ENCODE measurements at places on chromosomes 7 and 10.

DNA sequence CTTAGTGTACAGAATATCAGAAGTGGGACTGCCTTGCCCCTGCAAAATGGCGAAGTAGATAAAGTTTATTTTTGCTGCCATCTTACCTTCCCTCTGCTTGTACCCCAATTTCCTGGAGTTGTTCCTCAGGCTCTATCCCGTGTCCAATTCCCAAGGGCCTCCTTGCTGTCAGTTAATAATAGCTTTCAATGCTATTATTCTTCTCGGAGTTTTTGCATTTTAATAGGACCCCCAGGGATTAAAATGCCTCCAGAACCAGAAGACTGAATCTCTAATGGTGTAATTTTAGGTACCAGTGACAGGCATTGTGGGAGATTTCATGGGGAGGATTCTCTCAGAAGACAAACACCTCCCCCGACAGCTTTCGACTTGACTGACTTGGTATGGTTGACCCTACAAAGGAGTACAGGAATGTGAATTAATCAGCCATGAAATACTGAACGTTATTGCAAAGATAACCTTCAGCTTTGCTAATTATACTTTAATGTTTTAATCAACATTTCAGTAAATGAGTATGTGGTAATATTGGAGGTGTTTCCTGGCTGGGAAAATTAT, 75.2 kb downstream of the ZNF22 start:
- no peak for DNase-seq

GRCh38 chr7:112089551-112089950, 116.6 kb downstream of the DOCK4 start:
- no peak for DNase-seq

GRCh38 chr7:12737373-12737772, 49.9 kb downstream of the ARL4A start:
- no peak for DNase-seq

GRCh38 chr7:47452295-47452694, 129.6 kb downstream of the TNS3 start:
- DNase-seq: peak; percentile 30

DNA sequence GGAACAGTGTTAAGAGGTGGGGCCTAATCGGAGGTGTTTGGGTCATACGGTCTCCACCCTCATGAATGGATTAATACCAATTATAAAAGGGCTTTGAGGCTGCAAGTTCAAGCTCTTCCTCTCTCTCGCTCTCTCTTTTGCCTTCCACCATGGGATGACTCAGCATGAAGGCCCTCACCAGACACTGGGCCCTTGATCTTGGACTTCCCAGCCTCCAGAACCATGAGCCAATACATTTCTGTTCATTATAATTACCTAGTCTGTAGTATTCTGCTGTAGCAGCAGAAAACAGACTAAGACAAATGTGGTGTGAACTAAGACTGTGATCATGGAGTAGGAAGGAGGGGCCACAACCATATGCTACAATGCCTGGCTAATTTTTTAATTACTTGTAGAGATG, 7.7 kb downstream of the AIFM2 start:
- no peak for DNase-seq

- DNase-seq: peak; percentile 99
Observed at GRCh38 chr10:124646483-124647352, 97.5 kb downstream of the FAM53B start.

GRCh38 chr7:109282726-109283125, 713.1 kb downstream of the DNAJB9 start:
- DNase-seq: no peak

- peak; percentile 90 for DNase-seq
Observed at GRCh38 chr10:87675396-87676376, 16.0 kb downstream of the PAPSS2 start.

DNA sequence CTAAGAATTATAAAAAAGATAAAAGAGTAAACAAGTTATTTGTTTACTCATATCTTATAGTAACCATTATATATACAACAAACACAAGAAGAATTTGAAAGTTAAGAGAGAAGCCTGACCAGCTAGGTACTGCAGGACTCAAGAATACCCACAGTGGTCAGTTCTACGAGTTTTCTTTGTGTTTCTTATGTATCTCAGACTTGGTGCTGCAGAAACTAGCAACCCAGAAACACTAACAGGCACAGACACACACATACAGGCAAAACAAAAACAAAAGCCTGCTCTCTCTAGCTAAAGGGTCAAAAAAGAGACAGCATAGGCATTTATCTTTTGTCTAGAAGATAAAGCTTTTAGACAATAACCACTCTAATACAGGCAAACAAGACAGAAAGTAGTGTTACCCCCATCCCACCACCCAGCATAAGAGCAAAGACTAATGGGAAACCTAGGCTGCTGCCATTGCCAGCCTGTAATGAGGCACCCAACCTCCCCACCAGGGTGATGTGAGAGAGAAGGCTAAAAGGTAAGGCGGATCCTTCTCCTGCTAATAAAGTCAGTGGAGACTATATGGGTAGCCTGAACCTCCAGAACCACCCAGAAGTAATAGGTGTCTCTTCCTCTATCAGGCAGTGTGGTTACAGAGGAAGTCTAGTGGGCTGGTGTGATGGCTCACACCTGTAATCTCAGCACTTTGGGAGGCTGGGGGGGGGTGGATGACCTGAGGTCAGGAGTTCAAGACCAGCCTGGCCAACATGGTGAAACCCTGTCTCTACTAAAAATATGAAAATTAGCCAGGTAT, 113.9 kb downstream of the DNAJC1 start:
- DNase-seq: no peak

DNA sequence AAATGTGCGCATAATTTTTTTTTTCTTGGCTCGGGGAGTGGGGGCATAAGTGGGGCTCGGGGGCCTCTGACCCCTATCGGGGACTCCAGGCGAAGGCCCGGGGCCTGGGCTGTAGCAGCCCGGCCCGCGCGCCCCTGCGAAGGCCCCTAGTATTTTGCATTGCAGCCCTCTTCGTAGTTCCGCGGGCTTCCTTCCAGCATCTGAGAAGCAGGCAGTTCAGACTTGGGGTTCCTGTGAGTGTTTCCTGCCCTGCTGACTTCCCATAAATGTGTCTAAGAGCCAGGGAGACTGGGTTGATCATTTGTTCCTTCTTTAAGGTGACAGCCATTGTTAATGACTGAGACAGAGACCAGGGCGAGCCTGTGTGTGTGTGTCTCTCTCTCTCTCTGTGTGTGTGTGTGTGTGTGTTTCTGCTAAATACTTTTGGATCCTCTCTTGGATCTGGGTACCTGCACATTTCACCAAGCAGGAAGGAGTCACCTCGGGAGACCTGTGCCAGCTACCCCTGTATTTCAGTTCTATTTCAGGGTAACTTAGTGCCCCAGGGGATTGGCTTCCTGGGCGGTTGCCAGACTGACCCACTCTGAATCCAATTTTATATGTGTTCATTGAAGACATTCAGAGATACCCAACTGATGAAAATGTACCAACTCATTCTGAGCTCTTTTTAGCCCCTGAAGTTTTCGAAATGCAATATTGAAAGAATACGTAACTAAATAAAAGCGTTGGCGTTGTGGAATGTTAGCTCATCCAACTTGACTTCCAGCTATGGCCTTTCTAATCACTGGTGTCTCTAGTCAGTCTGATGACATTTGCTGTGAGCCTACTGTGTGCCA, 805 bp downstream of the MSRB2 start:
- DNase-seq: peak; percentile 51

GRCh38 chr7:19491821-19492452, 216.9 kb downstream of the POLR1F start:
- DNase-seq: peak; percentile 62

DNA sequence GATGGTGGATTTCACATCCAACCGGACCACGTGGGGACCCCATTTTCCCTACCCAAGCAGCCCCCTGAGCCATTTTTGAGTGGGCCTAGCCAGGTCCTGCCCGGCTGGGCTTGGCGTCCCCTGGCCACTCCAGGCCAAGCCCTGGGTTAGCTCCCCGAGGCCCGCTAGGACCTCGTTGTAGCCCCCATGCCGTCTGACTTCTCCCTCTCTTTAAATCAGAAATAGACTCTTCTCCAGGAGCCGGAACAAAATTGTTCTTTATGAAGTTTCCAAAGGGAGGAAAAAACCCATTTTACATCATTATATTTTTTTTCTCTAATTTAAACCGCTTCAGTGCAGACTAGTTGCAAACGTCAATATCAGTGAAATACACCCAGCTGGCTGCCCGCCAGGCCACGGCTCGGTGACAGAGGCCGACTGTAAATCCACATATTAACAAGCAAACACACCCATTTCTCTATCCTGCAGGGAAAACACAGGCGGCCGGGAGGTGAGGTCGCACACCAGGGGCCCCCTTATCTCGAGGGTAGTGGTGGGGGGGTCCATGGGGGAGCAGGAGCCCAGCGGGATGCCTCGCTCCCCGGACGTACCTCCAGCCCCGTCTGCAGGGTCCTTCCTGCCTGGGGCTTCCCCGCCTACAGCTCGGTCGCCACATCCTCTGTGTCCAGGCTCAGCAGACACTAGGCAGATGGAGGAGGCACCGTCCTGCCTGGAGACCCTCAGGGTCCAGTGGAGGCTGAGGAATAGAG, 72.7 kb downstream of the ELFN1 start:
- no peak for DNase-seq

DNA sequence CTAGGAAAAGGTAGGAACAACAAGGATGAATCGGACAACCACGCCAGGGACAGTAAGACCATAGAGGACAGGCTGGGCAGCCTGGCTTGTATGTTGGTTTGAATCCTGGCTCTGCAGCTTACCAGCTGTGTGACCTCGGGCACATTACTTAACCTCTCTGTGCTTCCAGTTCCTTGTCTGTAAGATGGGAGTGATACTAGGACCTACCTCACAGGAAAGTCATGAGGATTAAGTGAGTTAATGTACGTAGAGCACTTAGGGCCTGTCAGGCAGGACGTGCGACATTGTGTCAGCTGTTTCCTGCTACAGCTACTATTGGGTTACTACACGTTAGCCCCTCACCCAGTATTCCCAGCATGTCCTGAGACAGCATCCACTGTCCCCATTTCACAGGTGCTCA, 32.1 kb downstream of the PLAC9 start:
- no peak for DNase-seq

- DNase-seq: no peak
Observed at GRCh38 chr7:107994421-107995030, 8.4 kb downstream of the LAMB1 start.

- DNase-seq: peak; percentile 27
Observed at GRCh38 chr7:81777697-81778096, 7.8 kb upstream of the HGF start.

DNA sequence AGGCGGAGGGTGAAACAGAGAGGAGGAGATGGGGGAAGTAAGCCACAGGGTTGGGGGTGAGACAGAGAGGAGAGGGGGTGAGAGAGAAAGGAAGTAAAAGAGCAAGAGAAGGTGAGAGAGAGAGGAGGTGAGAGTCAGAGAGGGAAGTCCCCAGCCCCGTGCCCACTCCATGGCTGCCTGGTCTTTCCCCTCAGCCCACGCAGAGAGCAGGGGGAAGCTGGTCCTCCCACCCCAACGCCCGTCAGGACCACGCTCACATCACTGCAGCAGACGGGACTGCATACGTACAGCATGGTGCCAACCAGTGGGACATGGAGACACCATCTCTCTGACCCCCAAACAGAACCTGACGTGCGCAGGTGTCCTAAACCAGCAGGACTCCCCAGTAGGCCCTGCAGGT, 12.1 kb upstream of the PDGFA start:
- DNase-seq: no peak

DNA sequence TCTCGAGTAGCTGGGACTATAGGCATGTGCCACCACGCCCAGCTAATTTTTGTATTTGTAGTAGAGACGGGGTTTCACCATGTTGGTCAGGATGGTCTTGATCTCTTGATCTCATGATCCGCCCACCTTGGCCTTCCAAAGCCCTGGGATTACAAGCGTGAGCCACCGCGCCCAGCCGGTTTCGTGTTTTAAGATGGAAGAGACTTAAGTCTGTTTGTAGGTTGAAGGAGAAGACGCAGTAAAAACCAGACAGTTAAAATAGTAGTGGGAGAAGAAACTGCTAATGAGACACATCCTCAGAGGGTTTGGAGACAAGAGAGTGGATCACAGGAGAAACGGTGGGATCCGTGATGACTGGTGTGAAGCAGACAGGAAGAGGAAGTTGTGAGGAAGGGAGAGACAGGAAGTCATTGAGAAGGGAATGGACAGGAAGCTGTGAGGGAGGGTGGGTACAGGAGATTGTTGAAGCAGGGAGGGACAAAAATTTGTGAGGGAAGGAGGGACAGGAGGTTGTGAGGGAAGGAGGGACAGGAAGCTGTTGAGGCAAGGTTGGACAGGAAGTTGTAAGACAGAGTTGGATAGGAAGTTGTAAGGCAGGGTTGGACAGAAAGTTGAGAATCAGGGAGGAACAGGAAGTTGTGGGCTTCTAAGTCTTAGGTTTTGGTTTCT, 115.5 kb downstream of the WDFY4 start:
- no peak for DNase-seq

GRCh38 chr7:100493476-100494264, 9.9 kb downstream of the NYAP1 start:
- DNase-seq: peak; percentile 41

GRCh38 chr7:86867163-86867762, 192.2 kb downstream of the ELAPOR2 start:
- no peak for DNase-seq

DNA sequence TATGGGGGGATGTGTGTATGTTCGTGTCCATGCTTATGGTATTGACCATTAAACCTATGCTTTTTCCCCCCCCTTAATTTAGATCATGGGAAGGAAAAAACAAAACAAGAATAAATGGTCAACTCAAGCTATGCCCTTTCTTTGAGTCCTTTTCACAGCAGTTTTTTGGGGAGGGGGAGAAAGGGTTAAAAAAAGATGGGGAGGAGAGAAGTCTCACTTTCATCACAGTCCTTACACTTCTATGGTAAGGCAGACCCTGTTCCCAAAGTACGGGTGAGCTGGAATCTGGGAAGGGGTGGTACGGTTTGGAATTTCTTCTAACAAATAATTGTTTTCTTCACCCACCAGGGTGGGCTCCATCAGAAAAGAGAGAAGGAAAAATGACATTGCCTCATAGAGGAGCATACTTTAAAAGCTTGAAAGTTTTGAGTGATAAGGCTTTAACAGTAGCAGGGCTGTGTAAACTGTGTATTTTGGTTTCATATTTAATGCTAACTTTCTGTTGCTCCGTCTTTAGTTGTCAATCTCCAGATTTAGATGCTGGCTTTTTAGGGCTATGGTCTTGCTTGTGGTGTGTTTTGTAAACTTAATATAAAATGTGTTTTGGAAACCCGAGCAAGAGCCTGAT, 180.1 kb downstream of the TCF7L2 start:
- no peak for DNase-seq

DNA sequence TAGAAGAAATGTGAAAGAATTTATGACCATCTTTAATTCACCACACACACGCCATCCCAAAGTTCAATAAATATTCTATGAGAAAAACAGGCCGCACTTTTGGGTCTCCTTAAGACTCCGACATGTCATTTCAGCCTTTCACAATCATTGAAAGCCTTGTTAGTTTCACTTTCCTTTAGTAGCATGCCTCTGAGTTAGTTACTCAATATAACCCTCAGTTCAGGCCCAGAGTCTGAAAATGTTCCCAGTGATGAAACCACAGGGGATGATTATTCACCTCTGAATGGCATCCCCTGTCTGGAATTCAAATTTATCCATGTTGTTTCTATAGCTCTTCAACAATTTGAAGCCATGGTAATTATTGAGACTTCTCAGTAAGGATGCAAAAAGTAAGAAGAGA, 278.1 kb upstream of the NRP1 start:
- peak; percentile 89 for DNase-seq

GRCh38 chr10:44618910-44619309, 234.0 kb upstream of the CXCL12 start:
- no peak for DNase-seq
